Stimulated activated CD4-positive, alpha-beta T cell treated with anti-CD3 and anti-CD28 coated beads, TNF-alpha, amount 100 ng/mL, for 1 hour (primary cell): ENCODE measurements at places on chromosomes 12 and 14.

DNA sequence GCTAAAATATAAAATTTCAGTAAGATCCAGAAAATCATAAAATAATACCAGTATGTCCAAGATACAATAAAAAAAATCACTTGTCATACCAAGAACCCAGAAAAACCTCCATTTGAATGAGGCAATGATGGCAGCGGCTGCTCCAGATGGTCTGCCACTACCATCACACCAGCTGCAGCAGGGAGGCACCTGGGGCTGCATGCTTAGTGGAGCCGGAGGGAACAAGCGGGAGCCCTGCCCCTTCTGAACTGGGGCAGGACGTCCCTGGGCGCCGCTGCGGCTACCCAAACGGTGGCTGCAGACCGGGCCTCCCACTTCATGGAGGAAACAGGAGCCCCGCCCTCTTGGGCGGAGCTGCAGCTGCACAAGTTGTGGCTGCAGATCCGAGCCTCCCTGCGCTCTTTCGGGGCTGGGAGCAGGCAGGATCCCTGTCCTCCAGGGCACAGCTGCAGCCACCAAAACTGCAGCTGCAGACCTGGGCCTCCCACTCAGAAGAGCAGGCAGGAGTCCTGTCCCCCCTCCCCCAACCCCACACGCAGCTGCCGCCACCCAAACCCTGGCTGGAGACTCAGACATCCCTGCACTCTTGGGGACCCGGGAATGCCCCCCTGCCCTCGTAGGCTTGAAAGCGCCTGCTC is 36.1 kb upstream of the OR5AU1 start:
- DNase-seq: peak; percentile 19

- DNase-seq: no peak
Observed at GRCh38 chr12:11814374-11814773, 164.9 kb downstream of the ETV6 start.

GRCh38 chr14:94461526-94462218 is 9.1 kb upstream of the SERPINA11 start:
- DNase-seq: no peak

- DNase-seq: no peak
Observed at GRCh38 chr14:67650694-67651093, 23.7 kb downstream of the VTI1B start.

DNA sequence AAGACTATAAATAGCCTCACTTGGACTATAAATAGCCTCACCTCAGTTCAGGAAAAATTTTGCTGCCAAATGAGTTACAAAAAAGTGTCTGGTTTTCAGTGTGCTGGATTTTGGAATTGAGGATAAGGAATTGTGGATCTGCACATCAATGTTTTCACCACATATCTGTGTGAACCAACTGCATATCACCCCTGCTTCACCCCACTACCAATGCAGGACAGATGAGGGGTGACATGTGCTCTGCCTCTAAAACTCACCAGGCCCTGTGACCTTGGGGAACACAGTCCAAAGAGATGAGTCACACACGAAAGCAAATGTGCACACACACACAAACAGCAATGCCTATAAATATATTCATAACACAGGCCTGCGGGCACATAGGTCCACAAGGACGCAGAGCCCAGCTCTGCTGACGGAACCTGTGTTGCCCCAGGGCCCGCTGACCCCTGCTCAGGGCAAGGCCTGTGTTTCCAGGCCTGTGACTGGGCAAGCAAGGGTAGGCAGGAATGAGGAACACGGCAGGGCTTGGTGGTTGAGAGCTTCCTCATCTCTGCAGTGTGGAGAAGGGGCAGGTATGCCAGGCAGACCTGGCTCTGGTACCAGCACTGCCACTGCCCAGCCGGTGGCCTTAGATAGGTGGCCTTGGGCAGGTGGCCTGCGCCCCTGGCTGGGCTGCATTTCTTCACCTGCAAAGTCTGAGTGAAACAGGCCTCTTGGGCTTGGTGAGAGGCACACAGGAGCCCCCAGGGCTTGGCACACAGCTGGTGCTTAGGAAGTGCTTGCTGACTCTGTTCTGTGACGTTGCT is 82.4 kb downstream of the ARL6IP4 start:
- no peak for DNase-seq

DNA sequence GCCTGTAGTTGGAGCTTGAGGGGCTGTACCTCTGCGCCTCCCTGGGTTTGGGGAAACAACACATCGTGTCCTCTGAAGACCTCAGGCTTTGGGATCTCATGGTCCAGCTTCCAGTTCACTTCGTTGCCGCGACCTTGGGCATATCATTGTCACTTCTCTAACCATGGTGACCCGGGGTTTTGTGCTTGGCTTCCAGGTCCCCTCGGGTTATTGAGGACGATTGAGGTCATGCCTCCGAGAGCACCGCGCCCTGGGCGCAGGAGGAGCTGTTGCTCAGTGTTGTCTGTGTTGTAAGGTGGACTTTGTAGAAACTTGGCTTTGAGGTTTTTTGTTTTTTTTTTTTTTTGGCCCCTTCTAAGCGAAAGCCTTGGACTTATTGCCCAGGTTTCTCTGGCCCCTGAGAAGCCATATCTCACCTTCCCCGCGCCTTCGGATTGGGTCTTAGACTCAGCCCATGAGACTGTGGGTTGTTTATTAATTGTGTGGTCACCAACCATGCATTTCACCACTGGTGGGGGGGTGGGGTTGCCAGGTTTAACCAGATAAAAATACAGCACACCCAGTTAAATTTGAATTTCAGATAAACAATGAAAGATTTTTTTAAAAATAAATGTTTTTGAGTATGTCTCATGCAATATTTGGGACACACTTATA is 2.6 kb downstream of the BCL7A start:
- no peak for DNase-seq

DNA sequence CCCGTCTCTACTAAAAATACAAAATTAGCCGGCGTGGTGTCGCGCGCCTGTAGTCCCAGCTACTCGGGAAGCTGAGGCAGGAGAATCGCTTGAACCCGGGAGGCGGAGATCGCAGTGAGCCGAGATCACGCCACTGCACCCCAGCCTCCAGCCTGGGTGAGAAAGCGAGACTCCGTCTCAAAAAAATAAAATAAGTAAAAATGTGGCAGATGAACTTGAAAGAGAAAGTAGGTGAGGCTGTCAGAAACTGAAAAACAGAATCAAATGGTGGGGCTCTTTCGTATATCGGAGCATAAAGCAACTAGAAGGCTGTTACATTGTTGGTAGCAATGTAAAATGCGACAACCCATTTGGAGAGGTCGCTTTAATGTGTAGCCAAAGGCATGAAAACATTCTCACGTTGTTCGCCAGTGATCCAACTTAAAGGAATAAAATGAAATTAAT is 767 bp upstream of the CCNT1 start:
- DNase-seq: no peak

DNA sequence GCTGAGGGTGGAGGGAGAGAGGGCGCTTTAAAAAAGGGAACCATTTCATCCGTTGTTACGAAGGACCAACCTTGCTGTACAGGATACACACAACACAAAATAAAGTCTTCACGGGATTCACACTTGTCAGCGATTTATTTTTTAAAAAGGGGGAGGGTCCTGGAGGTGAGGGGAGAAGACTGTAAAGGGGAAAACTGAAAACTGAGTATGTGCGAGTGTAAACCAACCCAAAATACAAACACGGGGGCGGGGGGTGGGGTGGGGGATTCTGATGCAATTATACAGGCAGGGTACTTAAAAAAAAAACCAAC is 499 bp upstream of the PRKAG1 start:
- DNase-seq: no peak

DNA sequence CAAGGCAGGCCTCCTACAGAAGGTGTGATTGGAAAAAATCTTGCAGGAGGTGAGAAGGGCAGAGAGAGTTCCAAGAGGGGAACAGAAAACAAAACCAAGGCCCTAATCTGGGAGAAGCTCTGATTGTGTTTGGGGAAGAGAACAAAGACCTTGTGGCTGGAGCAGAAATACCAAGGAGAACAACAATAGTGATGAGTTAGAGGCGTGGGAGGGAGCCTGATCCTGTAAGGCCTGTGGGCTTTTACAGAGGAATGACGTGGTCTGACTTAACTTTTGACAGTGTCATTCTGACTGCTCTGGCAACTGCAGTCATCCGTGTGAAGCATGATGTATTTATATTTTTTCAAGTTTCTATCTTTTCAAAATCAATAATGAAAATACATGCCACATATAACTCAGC is 200.6 kb downstream of the ANO4 start:
- DNase-seq: no peak

GRCh38 chr14:29062466-29062865 is 295.9 kb downstream of the FOXG1 start:
- DNase-seq: no peak

DNA sequence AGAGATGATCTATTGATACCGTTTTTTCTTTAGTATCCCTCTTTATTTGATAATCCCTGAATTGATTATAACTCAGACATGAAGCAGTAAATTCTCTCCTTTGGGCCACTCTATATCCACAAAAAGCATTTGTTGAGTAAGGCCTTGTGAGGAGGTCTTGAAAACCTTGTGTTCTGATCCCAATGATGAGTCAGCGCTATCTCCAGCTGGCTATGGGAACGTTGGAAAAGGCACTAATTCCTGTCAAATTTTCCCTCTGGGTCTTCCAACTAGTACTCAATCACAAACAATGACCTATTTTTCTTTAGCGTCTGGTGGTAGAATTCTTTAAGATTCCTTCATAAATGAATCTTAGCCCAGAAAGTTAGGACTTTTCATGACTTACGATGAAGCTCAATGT is 168.4 kb upstream of the LRIG3 start:
- DNase-seq: no peak

DNA sequence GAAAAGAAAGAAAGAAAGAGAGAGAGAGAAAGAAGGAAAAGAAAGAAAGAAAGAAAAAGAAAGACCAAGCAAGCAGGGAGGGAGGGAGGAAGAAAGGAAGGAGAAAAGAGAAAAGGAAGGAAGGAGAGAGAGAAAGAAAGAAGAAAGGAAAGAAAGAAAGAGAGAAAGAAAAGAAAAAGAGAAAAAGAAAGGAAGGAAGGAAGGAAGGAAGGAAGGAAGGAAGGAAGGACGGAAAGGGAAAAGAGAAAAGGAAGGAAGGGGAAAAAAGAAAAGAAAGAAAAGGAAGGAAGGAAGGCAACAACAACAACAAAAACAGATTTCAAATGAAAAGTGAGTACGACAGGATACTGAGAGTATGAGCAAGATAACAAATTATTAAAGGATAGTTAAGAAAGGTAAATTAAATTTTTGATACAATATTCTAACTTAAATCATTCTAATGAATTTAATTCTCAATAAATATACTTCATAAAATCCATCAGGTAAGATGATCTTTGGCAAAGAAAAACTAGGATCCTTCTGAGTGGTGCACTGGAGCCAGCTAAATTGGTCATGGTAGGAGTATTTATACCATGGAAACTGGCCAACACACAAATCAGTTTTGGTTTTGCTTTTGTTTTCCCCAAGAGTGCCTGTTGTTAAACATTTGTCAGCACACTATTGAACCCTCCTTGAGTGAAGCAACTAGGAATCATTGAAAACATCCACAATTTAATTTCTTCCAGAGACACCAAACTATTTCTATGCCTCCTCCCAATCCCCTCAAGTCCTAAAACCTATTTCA is 56.1 kb upstream of the DYRK2 start:
- no peak for DNase-seq

GRCh38 chr14:75702616-75703261 is 41.7 kb downstream of the TTLL5 start:
- DNase-seq: no peak

DNA sequence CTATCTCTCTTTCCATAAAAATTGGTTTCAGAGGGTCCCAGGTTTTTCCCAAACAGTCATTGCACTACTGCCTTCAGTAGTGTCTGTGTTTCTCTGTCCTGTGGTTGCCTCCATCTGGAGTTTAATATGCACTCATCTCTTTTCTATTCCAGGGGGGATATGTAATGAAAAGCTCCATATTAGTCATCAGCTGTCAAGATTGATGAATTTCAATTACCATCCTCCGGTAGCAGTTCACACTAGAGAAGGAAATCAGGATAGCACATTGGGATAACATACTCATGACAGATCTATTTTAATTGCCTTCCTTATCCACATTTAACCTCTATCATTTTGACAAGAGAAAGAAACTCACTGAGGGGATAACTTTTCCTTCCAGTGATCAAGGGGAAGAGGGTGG is 589.0 kb upstream of the SEL1L start:
- DNase-seq: no peak

DNA sequence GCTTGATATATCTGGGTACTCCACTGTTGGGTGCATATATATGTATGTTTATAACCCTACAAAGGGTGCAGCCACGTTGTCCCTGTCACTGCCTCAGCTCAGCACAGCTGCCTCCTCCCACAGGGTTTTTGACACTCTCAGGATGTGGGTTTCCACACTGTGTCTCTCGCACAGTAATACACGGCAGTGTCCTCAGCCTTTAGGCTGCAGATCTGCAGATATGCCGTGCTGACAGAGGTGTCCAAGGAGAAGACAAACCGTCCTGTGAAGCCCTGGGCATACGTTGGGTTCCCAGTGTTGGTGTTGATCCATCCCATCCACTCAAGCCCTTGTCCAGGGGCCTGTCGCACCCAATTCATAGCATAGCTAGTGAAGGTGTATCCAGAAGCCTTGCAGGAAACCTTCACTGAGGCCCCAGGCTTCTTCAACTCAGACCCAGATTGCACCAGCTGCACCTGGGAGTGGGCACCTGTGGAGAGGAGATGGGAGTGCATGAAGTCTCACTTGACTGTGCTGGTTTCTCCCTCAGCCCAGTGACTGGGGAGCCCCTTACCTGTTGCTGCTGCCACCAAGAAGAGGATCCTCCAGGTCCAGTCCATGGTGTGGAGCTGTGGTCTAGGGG is 498.7 kb downstream of the TMEM121 start:
- no peak for DNase-seq

DNA sequence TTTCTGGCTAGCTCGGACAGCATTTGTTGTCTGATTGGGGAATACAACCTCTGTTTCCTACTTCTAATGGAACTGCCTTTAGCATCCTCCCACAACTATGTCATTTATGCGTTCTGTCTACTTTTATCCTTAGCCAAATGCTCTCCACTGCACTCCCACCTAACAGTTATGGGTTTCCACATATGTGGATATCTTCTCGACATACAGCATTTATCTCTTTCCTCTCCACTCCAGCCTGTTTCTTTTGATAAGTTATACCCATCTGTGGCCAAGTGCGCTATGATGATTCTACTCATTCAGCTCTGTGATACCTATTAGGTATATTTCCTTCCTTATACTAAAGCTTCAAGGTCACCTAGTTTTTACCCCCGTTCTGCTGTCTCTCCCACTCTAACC is 122.2 kb upstream of the NAP1L1 start:
- no peak for DNase-seq

GRCh38 chr12:93957168-93957567 is 191.2 kb upstream of the PLXNC1 start:
- DNase-seq: no peak
